ENCODE measurements at places on chromosomes 7 and 10.

DNA sequence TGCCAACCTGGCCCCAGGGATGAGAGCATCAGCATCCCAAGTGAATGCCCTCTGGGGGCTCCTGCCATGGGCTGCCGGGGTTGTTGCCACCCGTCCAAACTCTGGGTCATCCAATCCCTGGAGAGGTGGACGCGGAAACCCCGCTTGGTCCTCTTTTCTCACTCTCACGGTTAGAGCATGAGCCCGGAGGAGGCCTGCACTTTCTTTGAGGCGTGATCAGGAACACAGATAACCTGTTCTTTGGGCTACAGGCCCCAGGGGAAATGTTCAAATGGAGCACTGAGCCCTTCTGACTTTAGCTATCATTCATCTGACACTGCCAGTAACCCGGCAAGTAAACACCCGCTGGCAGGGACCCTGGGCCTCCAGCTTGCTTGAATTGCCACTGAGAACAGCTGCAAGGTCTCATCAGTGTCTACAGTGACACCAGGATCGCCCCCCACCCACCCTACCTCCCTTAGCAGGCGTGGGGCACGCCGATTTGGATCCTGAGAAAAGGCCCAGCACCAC lies 29.4 kb upstream of the SLF2 start:
- no peak for DNase-seq

DNA sequence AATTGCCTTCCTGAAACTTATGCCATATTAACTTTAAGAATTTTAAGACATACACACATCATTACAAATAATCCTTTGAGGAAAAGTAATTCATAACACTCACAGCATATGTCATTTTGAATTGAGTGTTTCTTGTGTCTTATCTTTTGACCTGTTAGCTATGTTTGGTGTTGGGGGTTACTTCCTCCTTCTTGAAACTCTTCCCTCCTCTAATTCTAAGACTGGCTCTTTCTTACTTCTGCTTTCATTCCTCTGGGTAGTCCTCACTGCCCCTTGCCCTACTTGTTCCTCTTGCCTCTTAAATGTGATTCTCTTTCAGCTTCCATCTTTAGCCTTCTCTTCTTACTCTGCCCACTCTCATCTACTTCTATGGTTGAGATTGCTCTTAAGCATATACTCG lies 28.3 kb upstream of the PIP4K2A start:
- DNase-seq = no peak

GRCh38 chr10:22369434-22370072 lies 24.3 kb downstream of the SPAG6 start:
- DNase-seq = no peak

DNA sequence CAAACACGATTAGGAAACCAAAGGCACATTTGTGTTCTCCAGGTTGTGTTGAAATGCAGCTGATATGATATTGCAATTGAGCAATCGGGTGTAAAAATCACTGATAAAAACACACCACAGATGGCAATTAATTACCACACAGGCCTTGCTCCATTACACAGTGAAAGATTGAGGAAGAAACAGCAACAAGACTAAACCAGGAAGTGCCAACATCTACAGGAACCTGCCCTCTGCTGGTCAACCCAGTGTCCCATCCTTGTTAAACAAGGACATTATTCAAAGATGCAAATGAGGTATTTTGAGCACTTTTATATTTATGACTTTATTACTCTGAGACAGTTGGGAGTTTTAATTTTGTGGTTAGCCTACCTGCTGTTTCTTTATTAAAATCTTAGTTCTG lies 765.6 kb upstream of the GHITM start:
- DNase-seq = no peak

- DNase-seq = no peak
Measured at GRCh38 chr7:130907439-130907838, 173.4 kb upstream of the KLF14 start.

DNA sequence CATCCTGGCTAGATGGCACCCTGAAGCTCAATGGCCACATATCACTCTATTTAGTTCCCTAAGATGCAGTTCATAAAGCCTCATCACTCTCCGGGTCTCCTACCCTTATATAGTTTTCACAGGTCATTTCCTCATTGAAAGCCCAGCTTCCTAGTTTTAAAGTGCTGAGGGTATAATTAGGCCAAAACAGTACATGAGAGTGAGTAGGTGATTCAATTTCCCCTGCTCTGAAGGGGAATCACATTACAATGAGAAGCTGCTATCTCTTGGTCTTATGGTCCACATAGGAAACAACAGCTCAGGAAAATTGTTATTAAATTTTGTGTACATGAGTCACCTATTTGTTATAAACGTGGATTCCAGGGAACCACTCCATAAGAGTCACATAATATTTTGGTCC lies 162.0 kb downstream of the SEMA3E start:
- no peak for DNase-seq

DNA sequence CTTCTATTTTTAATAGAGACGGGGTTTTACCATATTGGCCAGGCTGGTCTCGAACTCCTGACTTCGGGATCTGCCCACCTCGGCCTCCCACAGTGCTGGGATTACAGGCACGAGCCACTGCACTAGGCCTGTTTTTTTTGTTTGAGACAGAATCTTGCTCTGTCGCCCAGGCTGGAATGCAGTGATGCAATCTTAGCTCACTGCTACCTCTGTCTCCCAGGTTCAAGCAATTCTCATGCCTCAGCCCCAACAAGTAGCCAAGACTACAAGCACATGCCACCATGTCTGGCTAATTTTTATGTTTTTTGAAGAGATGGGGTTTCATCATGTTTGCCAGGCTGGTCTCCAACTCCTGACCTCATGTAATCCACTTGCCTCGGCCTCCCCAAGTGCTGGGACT lies 73.7 kb downstream of the TYW1B start:
- no peak for DNase-seq

DNA sequence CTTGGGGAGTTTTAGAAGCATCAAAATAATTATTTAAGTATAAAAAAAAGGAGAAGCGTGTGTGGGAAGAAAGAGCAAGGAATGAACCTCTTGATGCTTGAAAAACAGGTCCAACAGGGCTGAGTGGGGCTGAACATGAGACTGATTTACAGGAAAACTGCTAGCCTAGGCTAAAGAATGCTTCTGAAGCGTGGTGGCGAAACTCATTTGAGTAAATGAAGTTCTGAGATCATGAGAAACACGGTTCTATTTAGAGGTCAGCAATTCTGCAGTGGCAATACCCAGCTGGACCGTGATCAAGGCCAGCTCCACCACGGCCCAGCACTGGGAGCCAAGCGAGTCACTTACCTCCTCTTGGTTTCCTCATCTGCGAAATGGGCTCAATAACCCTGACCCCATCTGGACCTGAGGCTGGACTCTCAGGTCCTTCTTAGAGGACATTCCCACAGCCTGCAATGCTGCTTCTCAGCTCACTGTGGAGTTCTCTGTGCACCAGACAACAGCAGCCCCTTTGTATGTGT lies 140.1 kb upstream of the ADAM12 start:
- no peak for DNase-seq

DNA sequence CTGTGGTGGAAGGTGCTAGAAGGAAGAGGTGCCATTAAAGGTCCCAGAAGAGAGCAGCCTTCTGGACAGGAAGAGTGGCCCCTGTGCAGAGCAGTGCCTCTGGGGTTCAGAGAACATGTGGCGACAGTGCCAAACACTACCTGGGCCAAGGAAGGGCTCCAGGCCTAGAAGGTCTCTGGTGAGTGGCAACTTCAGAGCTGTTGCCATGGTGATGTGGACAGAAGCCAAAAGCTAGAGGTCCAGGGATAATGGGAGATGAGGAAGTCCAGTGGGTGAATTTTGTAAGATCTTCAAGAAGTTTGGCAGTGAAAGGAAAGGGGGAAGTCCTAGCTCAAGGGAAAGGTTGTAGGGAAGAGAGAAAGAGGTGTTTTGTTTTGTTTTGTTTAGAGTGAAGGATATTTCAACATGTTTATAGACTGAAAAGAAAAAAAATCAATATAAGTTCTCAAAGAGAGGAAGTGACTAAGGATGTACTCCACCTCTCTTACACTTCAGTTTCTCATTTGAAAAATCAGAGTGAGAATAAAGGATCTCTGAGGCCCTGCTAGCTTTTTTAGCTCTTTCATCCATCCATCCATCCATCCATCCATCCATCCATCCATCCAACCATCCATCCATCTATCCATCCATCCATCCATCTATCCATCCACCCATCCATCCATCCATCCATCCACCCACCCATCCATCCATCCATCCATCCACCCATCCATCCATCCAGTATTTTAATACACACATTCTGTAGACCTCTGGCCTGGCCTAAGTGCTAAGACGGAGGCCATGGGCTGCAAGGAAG lies 77.1 kb upstream of the DUSP5 start:
- no peak for DNase-seq
